ENCODE measurements at places on chromosomes 2 and 18. TPM values are rescaled to one million over a fixed set of nuclear protein-coding genes. Genes with fewer than 3 reads are reported as not detected.

- DNase-seq, result no peak
These were observed 16.3 kb downstream of the MARCHF7 start for GRCh38 chr2:159728629-159729028.

DNA sequence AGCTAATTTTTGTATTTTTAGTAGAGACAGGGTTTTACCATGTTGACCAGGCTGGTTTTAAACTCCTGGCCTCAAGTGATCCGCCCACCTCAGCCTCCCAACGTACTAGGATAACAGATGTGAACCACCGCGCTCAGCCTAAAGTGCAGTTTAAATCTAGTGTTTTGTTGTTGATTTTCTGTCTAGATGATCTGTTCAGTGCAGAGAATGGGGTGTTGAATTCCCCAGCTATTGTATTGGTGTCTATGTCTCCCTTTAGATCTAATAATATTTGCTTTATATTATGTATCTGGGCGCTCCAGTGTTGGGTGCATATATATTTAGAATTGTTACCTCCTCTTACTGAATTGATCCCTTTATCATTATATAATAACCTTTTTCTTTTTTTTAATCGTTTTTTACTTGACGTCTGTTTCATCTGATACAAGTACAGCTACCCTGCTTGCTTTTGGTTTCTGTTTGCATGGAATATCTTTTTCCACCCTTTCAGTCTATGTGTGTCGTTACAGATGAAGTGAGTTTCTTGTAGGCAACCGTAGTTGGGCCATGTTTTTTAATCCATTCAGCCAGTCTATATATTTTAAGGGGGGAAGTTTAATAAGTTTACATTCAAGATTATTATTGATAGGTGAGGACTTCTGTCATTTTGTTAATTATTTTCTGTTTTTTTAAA is 34.3 kb downstream of the GALM start:
- no peak for DNase-seq

DNA sequence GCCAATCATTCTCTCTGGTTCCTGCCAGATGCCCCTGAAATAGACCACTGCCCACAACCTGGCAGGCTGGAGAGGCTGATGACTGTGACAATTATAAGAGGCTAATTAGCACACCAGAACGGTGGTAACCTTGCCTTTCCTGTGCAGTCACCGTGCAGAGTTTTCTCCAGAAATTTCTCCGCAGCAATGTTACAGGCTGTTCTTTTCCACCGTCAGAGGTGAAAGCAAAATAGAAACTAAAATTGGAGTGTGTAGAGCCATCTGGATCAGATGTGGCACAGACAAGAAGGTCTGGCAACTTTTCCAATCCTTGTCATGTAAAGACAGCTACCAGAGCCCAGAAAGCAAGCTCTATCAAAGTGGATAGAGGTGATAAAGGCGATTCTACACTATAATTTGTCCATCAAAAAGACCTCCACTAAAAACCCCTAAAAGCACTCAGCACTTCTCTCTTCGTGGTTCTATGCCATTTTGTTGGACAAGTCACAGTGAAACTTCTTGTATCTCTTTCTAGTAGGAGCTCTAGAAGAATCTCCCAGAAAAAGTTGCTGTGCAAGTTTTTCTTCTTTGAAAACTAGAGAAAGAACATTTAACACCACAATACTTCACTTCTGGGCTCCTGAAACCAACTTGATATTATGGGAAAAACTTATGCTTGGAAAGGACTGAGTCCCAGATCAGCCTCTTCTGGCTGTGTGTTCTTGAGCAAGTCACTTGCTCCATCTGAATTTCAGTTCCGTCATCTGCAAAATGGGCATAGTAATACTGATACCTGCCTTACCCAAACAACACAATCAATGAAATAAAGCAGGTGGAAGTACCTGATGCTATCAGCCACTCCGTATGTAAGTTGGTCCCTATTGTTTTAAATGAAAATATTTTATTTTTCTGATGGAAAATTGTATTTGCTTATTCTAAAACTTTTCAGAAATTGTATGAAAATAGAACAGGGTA is 295.6 kb upstream of the DLGAP1 start:
- DNase-seq, result no peak

DNA sequence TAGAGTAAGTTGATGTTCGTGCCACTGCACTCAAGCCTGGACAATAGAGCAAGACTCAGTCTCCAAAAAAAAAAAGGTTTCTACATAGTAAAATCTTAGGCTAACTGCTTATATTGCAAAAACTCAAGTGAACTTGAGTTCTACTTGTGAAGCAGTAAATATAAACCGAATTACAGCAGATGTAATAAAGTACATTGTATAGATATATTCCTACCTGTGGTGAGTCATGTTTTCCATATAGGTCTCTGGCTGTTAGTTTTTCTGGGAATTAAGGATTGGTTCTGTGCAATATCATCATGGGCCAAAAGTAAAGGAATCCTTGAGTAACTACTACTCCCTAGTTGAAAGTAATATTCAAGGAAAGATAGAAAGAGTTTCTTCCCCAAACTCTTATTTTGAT is 159.9 kb downstream of the DYM start:
- no peak for DNase-seq

DNA sequence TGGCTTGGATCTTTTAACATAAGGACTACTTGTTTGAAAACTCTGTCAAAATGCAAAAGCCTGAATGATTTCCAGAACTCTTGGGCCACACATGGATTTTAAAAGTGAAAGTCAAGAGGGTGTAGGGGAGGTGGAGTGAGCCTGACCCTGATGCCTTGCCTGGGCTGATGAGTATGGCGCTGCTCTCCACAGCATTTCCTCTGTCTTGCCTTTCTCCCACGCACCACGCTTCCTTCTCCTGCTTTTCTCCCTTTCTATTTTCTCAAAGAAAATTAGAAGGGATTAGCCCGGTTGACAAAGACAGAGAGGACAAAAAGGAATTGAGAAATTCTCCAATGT is 207.0 kb upstream of the CCDC68 start:
- DNase-seq, result peak; percentile 60

DNA sequence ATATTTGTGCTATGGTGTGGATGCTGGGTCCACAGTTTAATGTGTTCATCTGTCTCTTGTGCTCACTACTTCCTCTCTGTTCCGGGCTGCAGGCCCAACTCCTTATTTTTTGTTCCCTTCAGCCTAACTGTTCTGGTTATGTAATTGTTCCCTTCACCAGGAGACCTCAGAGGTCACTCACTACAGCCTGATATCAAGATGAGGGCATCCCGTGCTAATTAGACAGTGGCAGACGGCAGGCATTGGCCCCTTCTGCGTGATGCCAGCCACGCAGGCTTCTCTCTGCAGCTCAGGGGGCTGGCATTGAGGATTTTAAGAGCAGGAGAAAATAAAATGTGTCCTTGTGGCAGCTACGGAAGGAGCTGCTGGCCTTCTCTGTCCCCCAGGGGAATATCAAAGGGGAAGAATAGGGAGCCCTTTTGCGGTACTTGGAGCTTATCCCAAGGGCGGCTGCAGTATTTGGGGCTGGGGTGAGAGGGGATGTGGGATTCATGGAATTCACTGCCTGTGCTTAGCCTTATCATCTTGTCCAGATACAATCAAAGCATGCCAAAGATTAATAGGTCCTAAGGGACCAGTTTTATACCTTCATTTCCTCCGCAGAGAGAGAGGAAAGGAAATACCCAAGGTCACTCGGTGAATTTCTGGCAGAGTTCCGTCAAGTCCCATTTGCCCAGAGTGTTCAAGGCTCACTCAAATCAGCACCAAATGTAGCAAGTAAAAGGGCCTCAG is 53.3 kb upstream of the TRIB2 start:
- no peak for DNase-seq

The ABCB11 gene
- total RNA-seq, result not detected

The AQP12A gene
- not detected for total RNA-seq

The TUBA3E gene
- not detected for total RNA-seq

The SP5 gene
- 0.63 TPM for total RNA-seq

The RIT2 gene
- total RNA-seq, result not detected

The ANXA4 gene
- 94.8 TPM for total RNA-seq

All from esophagus muscularis mucosa (tissue), 4 donors.